ENCODE measurements at places on chromosomes 4 and X.

GRCh38 chrX:28351801-28352200, 235.4 kb upstream of the IL1RAPL1 start:
- DNase-seq = no peak

- DNase-seq = no peak
Measured at GRCh38 chr4:74613266-74613665, 168.3 kb downstream of the AREG start.

DNA sequence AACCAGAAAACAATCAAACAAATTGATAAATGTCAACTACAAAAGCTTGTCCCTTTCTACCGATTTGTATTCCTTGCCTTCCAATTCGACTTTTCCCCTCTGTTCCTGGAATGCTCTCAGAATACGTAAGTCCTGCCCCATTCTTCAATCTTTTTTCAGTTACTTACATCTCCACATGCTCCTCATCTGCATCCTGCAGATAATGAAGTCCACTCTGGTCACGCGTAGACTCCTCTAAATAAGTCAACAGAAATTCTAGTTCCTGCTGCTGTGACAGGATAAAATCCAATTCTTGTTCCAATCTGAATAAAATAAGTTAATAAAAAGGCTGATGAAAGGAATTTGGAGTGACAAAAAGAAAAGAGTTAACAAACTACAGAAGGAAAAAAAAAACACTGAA, 34.4 kb upstream of the RBM41 start:
- no peak for DNase-seq

DNA sequence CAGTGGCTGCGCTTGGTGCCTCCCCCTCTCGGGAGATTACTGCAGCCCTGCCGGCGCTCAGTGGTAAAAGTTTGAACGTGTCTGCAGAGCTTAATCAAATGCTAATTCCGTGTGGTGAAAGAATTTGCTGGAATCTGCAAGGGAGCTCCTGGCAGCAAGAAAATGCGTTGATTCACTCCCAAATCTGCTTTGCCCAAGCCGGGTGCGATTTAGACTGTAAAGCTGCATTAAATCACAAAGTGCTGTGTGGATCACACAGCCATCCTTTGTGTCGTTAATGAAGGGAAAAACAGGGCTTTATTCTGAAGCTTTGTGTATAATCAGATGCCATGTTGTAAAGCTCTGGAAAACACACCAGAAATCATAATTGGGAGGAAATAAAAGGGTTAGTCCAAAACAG, 444.1 kb downstream of the BCOR start:
- DNase-seq = no peak

GRCh38 chr4:18999595-18999994, 978.0 kb upstream of the LCORL start:
- no peak for DNase-seq

GRCh38 chr4:176635372-176636261, 157.1 kb downstream of the VEGFC start:
- DNase-seq = no peak

- no peak for DNase-seq
Measured at GRCh38 chrX:155179346-155179997, 36.8 kb upstream of the VBP1 start.

DNA sequence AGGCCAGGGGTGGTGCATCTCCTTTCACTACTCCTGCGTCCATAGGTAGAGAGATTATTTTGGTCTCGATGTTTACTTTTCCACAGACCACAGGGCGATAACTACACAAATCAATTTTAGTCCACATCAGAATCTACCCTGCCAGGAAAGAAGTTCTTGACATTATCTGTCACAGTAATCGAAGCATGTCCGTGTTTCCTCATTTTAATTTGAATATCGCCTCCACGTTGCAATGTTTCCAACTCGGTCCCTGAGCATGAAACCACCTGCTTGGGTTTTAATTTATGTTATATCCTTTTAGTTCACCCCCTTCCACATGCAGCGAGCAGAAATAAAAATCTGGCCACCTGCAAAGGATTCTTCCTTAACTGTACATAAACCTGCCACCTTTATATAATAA, 100.1 kb upstream of the ATXN3L start:
- no peak for DNase-seq

DNA sequence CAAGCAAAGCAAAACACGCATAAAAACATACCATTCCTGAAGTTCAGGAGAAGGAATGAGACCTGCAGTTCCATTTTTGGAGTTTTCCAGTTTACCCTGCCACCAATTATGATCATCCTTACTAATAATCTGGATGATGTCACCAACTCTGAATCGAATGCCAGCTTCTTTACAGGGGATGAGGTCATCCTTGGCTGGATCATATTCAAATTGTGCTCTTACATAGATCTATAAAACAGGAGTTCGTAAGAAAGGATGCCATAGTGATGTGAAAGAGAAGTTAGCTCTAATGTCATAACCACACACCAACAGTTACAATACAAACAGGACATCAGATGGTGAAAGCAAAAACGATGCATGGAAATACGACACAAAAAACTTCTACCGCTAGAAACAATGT, 106.5 kb downstream of the NYX start:
- DNase-seq = no peak

DNA sequence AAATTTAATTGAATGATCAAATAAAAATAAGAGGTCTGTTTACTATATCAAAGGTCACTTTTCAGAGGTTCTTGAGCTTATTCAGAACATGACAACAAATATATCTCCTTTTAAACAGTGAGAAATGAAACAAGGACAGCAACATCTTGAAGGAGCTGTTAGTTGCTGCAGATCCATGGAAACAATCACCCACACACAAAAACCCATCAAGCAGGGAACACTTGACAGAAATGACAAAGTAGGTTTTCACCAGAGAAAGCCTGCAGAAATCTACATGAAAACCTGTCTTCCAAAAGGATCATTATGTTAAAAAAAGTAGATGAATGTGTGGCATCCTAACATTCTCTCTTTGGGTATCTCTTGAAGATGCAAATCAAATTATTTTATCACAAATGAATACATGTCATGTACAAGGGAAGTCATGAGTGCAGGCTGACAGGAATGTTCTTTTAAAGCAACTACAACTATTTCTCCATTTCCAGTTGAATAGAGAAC, 203.0 kb downstream of the GRIA2 start:
- DNase-seq = no peak

- DNase-seq = no peak
Measured at GRCh38 chr4:186146458-186146857, 42.0 kb downstream of the FAM149A start.

DNA sequence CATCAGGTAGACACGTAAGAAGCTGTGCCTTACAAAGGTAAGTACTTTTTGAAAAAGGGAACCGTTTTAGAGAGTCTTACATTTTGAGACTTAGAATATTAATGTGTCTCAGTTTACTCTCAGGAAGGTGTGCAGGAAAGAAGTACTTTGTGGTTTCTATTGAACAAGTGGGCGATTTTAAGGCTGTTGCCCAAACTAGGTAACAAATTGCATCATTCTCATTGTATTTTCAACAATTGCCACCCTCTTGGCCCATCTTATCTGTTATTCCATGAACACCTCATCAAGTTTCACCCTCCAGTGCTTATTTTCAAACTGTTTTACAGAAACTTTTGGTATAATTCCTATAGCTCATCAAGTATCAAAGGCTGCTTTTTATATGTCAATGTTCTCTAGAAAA, 158.3 kb downstream of the SLC4A4 start:
- no peak for DNase-seq
